ENCODE measurements at places on chromosomes 3 and 15. TPM values are rescaled to one million over a fixed set of nuclear protein-coding genes. Genes with fewer than 3 reads are reported as not detected.

ALAS1 gene
- total RNA-seq = 52.8 TPM

ROPN1 gene
- not detected for total RNA-seq

LEKR1 gene
- total RNA-seq = 0.37 TPM

FAM227B gene
- total RNA-seq = 2.7 TPM

SAMD7 gene
- not detected for total RNA-seq

MUC4 gene
- 0.14 TPM for total RNA-seq

GUCA1C gene
- not detected for total RNA-seq

IL17RC gene
- 0.50 TPM for total RNA-seq

ISL2 gene
- total RNA-seq = not detected

LRRIQ4 gene
- total RNA-seq = 0.12 TPM

TEX9 gene
- 1.5 TPM for total RNA-seq

NEO1 gene
- total RNA-seq = 6.6 TPM

CCDC71 gene
- 19.5 TPM for total RNA-seq

LAMB2 gene
- not detected for total RNA-seq

KBTBD8 gene
- total RNA-seq = 8.3 TPM

ATP11B gene
- 86.7 TPM for total RNA-seq

SOX14 gene
- total RNA-seq = not detected

IGSF11 gene
- 0.23 TPM for total RNA-seq

PLXNB1 gene
- 3.7 TPM for total RNA-seq

ZNF502 gene
- total RNA-seq = 2.4 TPM

ATP2B2 gene
- not detected for total RNA-seq

ATP8B4 gene
- 5.0 TPM for total RNA-seq

GOLGA8J gene
- 0.16 TPM for total RNA-seq

TNFSF10 gene
- 33.1 TPM for total RNA-seq

GCSAM gene
- total RNA-seq = 12.1 TPM

LRRK1 gene
- total RNA-seq = 0.73 TPM

IMPG2 gene
- 0.12 TPM for total RNA-seq

USP4 gene
- total RNA-seq = 69.3 TPM

CLDN1 gene
- 1.6 TPM for total RNA-seq

CYP19A1 gene
- total RNA-seq = not detected

LRRC2 gene
- total RNA-seq = 0.04 TPM

MUC20 gene
- 0.54 TPM for total RNA-seq

ARID3B gene
- 25.4 TPM for total RNA-seq

SH2D7 gene
- not detected for total RNA-seq

MOBP gene
- not detected for total RNA-seq

OXNAD1 gene
- total RNA-seq = 27.7 TPM

GRK7 gene
- not detected for total RNA-seq

IQCB1 gene
- 41.3 TPM for total RNA-seq

MYZAP gene
- 0.11 TPM for total RNA-seq

POLR2H gene
- total RNA-seq = 130 TPM

CA12 gene
- 0.46 TPM for total RNA-seq

All from activated CD4-positive, alpha-beta T cell treated with anti-CD3 and anti-CD28 coated beads for 36 hours (primary cell).